ENCODE measurements at places on chromosomes 16 and 17.

DNA sequence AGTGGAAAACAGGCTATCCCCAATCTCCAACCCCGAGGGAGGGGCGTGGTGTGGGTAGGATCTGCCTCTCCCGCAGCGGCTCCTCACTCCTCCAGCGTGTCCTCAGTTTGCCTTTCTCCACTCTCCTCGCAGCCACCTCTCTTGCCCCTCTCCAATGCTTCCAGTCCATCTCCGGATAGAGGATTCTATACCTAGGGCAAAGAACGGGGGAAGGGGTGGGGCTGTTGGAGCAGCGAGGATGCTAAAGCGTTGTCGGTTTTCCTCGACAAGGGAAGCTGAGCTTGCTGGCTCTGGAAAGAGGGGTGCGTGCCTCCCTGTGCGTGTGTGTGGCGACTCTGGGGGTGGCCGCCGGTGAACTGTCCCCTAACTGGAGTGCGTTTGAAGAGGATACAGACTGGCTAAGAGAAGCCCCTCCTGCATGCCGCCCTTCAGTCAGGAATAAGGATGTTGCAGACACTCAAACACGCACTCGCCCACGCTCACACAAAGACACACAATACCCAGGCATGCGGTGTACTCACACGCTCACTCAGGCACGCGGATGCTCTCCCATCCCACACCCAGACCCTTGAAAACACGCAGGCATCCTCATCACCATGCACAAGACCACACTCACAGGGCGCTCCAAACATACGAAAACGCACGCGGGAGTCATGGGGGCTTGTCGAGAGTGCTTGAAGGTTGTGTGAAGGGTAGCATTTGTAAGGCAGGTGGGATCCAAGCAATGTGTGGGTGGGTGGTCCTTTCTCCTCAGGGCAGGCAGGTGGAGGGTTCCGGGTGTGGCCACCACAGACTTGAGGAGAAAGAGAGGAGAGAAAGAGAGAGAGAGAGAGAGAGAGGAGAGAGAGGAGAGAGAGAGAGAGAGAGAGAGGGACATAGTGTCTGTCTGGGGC is 655 bp upstream of the GPR139 start:
- no peak for DNase-seq

DNA sequence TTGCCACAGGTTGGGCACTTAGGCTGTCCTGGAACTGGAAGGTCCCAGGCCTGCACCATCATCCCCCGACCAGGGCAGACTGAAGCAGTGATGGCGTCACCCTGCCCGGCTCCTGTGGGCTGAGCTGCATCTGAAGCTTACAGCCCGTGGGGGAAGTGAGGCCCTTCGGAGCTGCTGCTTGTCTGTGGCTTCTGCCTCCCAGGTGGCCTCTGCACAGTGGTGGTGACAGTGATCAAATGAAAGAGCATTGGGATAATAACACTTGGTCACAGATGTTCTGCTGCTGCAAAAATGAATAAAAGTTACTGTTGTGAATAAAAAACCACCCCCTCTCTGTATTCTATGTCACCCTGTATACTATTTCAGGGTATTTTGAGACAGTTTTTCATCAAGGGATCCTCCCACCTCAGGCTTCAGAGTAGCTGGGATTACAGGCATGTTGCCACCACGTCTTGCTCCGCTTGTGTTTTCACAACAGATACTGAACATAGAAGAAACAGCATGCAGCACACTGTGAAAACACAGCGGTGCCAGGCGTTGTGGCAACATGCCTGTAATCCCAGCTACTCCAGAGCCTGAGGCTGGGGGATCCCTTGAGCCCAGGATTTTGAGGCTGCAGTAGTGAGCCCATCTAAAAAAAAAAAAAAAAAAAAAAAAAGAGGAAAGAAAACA is 165.0 kb downstream of the LGALS9B start:
- DNase-seq = no peak

DNA sequence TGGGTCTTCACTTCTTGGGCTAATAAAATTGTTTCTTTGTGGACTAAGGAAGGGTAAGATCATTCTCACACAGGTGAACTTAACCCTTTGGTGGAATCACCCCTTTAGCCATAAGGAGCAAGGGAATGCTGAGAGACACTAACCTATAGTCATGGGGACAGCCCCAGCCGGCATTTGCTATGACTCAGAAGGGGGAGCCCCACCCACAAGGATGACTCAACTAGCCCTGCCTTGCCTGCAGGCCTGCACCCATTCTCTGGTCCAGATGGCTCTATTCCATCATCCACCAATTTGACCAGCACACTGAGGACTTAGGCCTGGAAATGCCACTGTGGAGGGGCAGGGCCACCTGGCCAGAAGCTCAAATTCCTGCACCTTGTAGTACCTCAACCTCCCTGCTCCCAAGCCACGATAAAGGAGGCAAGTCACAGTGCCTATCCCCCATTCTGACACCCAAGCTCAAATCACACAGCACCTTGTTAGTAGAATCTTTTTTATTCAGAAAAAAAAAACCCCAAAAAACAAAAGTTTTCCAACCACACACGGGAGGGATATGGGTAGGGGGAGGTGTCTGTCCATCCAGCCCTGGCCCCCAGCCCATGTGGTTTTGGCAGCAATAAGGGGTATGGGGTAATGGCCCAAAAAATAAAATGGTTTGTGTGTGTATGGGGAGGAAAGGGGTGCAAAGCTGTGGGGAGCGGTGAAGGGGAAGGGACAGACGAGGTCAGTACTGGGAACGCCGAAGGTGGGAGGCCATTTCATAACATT is 3.0 kb downstream of the PFN1 start:
- DNase-seq = no peak

- DNase-seq = no peak
These were observed 203.5 kb downstream of the RBFOX3 start for GRCh38 chr17:79407385-79407784.

DNA sequence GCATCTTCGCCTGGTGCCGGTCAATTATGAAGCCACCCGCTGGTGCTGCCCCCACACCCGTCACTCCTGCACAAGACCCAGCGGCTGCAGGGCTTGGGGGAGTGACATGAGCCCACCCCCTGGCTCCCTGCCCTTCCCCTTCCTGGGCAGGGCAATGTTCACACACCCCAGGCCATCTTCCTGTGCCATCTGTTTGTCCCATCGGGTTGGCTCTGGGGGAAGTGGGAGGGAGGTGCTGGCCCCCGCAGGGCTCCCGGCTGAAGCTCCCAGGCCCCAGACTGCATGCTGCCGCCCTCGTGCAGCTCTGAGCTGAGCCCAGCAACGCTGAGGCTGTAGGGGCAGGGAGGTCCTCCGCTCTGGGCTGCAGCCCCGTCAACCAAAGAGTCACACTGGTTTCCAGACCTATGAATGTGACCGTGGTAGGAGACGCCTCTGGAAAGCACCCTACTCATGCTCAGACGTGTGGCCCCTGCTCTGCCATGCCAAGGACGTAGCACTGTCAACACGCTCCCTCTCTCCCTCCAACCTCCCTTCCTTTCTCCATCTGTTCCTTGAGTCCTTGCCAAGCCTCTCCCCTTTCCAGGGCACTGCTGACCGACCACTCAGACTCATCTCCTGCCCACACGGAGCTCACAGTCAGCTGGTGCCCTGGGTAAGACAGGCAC is 140.4 kb downstream of the ENGASE start:
- no peak for DNase-seq

DNA sequence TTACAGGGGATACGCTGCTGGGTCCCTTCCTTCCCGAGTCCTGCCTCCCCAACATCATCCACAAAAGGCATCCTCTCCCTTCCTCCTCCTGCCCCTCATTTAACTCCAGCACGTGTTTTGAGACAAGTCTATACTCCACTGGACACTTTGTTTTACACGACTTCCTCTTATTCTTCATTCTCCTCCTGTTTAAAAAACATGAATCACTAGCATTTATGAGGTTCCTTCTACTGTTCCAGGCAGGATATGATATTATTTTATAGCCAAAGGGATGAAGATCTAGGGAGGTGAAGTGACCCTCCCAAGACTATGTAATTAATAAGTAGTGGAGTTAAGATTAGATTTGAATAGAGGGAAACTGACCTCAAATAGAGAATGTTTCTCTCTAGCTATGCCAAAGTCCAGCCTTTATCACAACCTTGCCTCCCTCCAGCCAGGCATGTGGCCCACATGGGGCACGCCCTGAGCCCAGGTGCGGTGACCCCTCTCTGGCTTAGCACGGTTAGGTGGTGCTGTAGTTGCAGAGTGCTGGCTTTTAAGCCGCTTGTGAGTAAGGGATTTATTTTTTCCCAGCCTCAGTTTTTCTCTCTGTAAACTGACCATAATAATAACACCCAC is 1.3 kb upstream of the HSD17B2 start:
- DNase-seq = no peak

GRCh38 chr16:30355954-30356308 is 823 bp upstream of the CD2BP2 start:
- DNase-seq = no peak

DNA sequence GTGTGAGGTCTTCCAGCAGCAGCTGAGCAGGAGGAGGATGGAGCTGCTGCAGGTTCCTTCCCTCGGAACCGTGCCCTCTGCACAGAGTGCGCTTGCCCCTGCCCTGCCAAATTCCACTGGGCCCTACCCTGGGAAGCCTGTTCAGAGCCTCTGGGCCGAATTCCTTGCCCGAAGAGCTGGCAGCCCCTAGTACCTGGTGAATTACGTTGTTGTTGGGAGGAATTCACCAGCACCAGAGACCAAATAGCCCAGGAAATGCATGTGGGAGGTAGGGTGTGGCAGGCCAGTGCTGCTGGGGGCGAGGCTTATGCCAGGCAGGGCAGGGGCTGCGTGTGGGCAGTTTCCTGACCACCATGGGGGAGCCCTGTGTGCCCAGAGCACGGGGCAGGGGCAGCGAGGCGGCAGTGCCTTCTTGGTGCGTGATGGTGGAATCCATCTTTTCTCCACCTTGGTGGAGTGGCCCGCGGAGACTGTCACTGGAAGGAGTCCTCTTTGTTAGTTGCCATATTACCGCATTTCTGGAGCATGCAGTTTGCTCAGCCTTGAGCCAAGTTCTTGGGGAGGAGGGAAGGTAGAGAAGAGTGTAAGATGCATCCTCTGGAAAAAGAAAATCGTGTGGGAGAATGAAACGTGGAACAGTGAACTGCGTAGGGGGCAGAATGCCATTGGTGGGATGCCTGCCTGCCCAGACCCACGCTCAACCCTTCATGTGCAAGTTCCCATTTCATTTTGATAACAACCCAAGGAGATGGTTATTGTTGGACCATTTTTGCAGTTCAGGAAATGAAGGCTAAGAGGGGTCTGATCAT is 2.3 kb downstream of the MRC2 start:
- no peak for DNase-seq

GRCh38 chr17:51322390-51323029 is 62.2 kb downstream of the UTP18 start:
- peak; percentile 18 for DNase-seq

Measured in germinal center (tissue), 1 donor.